ENCODE measurements at places on chromosomes 4 and X.

GRCh38 chrX:56795309-56795868, 66.3 kb downstream of the NBDY start:
- DNase-seq: no peak

DNA sequence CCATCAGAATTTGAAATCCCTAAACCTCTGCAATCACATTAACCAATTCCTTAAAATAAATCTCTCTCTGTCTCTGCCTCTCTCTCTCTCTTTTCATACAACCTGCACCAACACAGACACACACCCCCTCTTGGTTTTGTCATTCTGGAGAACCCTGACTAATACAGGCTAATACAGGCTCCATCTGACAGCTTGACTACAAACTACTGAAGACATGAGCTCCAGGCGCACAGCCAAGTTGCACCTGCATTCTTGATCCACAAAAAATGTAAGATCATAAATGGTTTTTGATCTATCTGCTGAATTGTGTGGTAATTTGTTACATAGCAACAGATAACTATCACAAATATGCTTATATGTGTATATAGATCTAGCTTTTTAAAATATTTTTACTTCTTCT, 2414.2 kb downstream of the PCDH7 start:
- no peak for DNase-seq

DNA sequence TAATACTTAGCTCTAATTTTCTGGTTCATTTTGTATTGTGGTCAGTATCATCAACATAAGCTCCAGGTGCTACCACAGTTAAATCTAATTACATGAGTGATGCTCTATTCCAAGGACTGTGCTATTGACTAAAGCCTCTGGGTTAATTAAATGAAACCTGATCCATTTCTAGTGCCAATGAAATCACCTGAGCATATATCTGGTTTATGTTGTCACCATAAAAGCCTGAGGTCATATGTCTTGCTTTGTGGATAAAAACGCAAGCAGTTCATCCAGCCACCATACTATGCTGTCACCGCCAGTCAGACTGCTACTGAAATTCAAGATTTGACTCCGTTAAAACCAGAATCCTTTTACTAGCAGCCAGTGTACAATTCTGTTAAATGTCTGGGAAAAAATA, 64.2 kb upstream of the ZNF518B start:
- DNase-seq: no peak

GRCh38 chr4:77615153-77615552, 9.5 kb downstream of the CXCL13 start:
- DNase-seq: no peak

GRCh38 chr4:51958199-51958968, 61.8 kb downstream of the LRRC66 start:
- DNase-seq: no peak

Measured in CD4-positive, alpha-beta T cell (primary cell).